ENCODE measurements at places on chromosomes 7 and 10. TPM values are rescaled to one million over a fixed set of nuclear protein-coding genes. Genes with fewer than 3 reads are reported as not detected.

The CACUL1 gene
- total RNA-seq: 12.7 TPM

The TRIM50 gene
- not detected for total RNA-seq

The C7orf33 gene
- not detected for total RNA-seq

The SPAG6 gene
- not detected for total RNA-seq

The FEZF1 gene
- total RNA-seq: not detected

The PAPSS2 gene
- total RNA-seq: 147 TPM

The MRLN gene
- total RNA-seq: not detected

The PDGFA gene
- total RNA-seq: 54.1 TPM

The EPDR1 gene
- 31.6 TPM for total RNA-seq

The OR2A7 gene
- not detected for total RNA-seq

The FXYD4 gene
- total RNA-seq: not detected

The MEOX2 gene
- total RNA-seq: 1.2 TPM

The ASZ1 gene
- total RNA-seq: not detected

The AMPH gene
- total RNA-seq: 1.7 TPM

DNA sequence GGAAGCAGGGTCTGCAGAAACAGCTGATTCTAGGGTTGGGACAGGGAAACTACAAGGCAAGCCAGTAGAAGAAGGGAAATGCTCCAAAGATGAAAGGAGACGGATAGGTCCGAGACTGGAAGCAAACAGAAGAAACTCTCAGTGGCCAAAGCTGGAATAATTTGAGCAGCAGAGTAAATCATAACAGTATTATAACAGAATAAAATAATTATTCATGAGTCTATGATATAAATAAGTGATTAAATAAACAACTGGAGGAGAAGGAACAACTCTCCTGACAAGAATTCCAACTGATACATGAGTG is 27.6 kb downstream of the EZH2 start:
- no peak for DNase-seq

GRCh38 chr7:111853201-111853990 is 291.1 kb upstream of the IMMP2L start:
- no peak for DNase-seq

DNA sequence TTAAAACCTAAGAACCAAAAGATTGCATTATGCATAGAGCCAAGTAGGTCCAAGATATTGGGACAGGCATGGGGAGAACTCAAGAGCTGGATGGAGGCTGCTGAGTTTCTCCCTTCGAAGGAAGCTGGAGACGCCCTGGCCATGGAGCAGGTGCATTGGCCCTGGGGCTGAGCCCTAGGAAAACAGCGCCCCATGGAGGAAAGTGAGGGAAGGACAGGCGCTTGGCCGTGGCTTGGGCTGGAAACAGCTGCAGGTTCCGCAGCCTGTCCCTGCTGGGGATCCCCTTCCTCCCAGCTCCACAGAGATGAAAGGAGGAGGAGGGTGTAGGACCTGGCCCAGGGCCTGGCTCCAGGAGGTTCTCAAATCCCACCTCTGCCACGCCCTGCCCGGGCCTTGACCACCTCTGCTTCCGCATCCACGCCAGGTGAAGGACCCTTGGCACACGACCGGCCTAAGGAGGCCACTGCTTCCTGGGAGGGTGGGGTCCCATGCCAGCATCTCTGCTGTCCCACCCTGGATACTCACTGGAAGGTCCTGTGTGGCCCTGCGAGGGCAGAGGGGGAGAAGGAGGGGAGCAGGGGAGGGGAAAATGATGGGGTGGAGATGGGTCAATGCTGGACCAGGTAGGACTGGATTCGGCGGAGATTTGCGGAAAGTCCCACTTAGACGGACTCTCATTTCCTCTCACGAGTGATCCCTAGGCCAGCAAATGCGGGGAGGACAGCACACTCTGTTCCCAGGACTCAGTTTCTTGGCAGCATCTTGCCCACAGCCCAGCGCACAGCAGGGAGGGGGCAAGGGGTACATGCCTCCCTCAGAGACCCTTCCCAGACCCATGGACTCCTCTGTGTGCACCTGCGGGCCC is 258.6 kb upstream of the TCERG1L start:
- DNase-seq: no peak

GRCh38 chr10:131850383-131850870 is 50.4 kb upstream of the PPP2R2D start:
- DNase-seq: peak; percentile 29

GRCh38 chr10:36840788-36841187 is 284.6 kb upstream of the ANKRD30A start:
- DNase-seq: no peak

DNA sequence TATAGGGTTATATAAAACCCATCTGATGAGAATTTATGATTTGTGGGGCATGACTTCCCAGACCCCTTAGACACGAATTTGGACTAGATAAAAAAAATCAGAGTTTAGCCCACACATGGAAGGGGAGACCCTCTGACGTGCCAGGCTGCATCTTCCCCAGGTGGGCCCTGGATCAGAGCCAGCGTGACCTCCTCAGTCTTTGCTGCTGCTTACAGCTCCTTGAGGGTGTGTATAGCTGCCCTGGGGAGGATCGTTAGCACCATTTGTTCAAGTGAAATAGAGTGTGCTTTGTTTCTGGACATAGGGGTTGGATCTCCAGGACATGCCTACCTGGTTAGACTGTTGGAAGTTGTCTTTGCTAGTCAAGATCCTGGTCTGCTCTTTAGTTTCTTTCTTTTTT is 54.2 kb downstream of the DOCK1 start:
- no peak for DNase-seq

DNA sequence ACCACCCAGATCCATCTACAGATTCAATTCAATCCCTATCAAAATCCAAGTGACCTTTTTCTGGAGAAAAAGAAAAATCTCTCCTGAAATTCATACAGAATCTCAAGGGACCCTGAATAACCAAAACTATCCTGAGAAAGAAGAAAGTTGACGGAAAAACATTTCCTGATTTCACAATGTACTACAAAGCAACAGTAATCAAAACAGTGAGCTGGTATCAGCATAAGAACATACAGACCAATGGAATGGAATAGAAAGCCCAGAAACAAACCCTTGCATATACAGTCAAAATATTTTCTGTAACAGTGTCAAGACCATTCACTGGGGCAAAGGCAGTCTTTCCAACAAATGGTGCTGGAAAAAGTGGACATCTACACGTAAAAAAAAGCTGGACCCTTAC is 89.9 kb downstream of the JMJD1C start:
- no peak for DNase-seq

- no peak for DNase-seq
These were observed 38.4 kb downstream of the SYPL1 start for GRCh38 chr7:106073701-106074100.

- no peak for DNase-seq
These were observed 5.8 kb downstream of the ANXA7 start for GRCh38 chr10:73408061-73408460.

DNA sequence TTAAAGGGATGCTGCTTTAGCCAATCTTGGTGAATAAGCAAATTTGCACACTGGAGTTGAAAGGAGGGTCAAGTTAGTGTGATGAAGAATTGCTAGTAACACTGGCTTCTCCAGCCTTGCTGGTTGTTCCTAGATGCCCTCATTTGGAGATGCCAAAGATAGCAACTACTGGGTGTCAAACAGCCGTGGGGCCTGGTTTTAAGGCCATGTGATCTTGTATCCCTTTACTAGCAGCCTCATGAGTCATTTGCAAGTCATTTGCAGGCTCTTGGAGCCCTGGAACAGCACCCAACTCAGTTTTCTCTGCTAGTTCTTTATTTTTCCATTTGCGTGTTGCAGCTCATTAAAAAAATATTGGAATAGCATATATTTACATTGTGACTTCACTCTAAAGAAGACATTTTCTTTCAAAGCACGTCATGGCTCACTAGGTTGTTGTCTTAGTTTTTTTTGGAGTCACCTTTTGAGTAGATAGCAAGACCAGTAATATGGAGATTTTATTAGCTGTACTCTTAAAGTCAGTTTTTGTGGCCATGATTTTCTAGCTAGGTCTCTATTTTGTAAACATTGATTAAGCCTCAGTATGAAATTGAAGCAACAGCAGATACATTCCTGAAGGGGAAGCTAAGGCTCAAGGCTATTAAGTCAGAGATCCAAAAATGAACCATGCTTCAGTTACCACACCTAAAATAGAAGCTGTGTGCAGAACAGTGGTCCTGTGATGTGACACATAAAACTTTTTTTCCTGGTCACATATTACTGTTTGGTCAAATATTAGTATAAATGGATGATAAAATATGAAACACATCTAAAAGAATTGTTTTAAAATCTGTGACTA is 1.3 kb downstream of the LSMEM1 start:
- DNase-seq: peak; percentile 97

DNA sequence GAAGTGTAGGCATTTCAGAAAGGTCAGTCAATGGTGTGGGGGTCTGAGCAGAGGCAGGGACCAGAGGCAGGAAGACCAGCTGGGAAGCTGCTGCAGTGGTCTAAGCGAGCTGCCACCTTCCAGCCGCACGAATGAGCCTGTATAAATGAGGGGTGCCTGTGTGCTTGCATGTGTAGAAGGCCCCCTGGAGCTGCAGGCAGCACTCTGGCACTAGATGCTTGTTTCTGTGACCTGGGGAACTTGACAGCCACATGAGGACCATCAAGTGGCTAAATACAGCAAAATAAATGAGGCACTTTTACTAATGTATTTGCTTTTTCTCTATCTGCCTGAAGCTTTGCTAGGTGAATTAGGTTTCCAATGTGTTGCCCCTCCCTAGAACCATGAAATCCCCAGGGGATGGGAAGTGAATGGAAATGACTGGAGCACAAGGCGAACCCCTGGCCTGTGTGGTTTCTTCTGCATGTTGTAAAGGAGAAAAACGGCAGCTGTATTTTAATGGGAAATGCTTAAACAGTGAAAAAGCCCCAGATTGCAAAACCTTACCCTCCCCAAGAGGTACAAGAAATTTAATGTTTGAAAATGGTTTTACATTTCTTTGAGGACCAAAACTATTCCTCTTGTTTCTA is 57.7 kb downstream of the PYROXD2 start:
- no peak for DNase-seq

DNA sequence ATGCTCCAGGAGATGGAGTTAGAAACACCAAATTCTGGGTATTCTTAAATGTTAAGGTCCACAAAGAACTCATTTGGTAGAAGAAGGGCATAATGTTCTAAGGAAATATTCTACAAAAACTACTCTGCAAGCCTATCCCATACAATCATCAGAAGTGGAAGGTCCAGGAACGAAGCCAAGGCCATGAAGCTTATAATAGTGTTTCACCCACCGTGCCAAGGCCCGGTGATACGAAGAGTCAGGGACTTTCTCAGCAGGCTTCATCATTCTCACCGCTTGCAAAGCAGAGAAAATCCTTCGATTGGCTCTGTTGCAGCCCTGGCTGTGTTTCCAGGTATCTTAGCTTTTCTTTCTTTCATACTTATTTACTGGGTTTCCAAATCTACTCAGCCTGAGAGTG is 351.9 kb upstream of the CELF2 start:
- no peak for DNase-seq

GRCh38 chr10:121949451-121949850 is 21.6 kb upstream of the ATE1 start:
- DNase-seq: no peak

Measured in RPMI7951 (cell line).